ENCODE measurements at places on chromosomes 7 and 10.

DNA sequence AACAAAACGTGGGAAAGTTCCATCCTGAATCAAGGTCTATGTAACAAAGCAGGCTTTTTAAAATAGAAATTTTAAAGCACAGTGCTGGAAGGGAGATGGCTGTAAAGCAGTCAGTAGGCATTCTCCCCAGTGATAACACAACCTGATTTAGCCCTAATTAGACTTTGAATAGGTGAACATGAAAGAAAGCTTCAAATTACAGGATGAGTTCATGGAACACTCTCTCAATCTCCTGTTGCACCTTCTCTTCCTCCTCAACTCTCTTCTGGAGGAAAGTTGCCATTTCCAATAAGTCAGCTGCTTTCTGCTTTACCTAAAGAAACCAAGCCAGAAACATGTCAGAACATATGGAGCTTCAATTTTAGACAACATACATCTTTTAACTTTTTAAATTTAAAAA, 20.1 kb downstream of the SFR1 start:
- DNase-seq, result no peak

DNA sequence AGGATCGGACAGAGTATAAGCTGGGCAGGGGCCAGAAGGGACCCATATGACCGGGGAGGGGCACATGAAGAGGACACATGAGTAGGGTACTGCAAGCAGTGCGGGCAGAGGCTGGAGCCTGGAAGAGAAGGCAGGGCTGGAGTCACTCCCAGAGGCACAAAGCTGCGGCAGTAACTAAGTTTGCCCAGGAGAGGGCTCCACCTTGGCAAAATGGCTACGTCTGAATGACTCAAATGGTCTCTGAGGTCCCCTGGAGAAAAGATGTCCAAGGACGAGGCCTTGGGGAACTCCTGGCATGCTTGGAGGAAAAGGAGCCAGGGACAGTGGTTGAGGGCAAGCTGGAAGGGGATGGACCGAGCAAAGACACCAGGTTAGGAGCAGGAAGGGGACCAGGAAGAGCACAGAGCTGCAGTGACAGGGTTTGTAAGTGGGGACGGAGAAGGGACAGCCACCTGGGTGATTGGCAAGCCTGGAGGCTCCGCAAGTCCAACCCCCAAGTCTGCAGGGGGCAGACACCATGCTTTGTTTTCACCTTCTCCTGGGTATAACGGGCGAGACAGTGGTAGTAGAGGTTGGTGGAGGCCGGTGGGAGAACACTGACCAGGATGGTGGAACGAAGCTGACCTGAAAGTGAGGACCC, 43.1 kb upstream of the LBX1 start:
- peak; percentile 20 for DNase-seq

DNA sequence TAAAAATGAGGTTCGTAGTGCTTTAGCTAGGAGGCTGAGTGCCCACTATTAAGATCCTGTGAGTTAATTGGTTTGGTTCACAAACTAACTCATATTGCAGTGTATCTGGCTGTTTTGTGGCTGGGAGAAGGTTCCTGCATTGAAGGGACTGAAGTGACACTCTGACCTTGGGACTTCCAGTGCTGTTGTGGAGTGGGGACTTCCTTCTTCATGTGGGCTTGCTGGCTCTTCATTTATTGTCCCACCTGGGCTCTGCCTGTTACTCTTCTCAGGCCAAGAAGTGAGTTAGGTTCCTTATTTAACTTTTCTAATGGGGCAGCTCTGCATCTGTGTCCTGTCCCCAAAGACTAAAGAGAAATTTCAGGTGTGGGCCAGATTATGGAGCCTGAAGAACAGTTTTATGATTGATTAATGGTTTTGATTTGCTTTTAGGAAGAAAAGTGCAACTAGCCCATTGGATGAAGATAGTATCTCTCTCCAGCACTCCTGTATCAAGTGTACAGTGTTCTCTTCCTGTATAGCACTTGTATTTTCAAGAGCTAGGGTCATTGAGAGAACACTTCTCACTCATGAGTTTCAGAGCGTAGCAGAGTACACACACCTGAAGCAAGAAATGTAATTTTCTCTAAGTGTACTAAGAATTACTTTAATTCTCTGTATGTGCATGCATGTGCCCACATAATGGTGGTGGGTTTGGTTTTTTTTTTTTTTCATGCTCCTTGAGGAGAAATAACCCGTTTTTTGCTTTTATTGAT, 54.8 kb downstream of the AUTS2 start:
- no peak for DNase-seq

- no peak for DNase-seq
These were observed 608.0 kb upstream of the GALNT17 start for GRCh38 chr7:70523989-70524351.

- DNase-seq, result no peak
These were observed 161.4 kb downstream of the TCERG1L start for GRCh38 chr10:131150126-131150525.

GRCh38 chr10:2925631-2926030, 141.7 kb upstream of the PFKP start:
- no peak for DNase-seq

DNA sequence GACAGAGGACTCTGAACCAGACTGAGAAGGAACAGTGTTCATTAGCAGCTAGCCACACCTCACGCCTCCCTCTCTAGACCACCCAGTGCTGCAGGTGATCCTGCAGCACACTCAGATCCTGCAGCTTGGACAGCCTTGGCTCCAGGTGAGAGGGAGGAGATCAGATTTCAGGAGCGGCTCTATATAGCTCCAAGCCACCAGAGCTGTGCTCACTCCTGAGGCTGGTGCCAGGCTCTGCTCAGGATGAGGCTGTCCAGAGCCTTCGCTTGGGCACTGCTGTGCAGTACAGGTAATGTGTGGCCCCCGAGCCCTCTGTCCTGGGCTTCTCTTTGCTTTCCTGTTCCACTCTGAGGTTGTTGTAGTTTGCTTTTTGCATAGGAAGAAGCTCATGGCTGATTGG, 42.4 kb downstream of the C10orf120 start:
- DNase-seq, result no peak

GRCh38 chr10:71086439-71087080, 125.8 kb upstream of the UNC5B start:
- DNase-seq, result no peak

DNA sequence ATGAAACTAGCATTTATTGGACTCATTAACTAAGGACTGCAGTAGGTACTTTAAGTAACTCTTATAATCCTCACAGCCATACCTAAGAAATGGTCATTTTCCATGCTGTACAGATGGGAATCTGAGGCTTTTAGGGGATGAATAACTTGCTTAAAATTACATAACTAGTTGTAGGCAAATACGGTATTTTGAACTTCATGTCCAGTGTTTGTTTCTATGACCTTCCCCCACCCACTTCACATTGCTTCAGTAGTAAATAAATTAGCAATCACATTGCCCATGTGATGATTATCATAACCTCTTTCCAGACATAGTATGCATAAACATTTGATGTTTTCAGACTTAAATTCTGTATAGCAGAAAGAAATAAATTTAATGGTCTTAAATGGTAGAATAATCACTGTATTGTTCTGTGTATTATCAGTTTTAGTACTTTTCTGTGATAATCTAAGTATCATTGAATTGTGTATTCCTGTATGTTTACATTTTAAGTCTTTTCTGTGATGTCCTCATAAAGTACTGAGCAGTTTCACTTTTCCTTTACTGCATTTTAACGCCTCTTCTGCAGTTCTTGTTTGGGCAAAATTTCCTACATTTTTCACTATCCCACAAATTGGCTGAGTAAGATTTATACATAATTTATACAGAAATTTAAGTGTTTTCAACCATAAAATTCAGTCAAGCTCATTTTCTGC, 48.3 kb downstream of the ANKIB1 start:
- DNase-seq, result no peak

DNA sequence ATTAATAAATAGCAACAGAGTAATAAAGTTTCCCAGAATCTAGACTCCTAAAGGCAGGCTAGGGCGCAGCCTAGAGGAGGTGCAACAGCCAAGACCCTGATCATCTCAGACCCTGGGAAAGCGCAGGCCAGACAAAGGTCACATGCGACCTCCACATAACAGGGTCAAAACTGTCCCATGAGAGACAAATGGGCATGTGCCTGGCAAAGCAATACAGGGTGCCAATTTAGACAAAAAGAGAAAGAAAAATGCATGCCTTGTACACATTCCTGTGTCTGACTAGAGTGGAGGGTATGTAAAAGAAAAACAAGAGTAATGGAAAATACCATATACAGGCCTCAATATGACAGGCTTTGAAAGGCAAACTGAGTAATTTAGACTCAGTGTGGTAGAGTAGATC, 22.2 kb downstream of the MPP7 start:
- DNase-seq, result no peak

- no peak for DNase-seq
These were observed 263.8 kb downstream of the ARHGAP12 start for GRCh38 chr10:31664803-31665202.

DNA sequence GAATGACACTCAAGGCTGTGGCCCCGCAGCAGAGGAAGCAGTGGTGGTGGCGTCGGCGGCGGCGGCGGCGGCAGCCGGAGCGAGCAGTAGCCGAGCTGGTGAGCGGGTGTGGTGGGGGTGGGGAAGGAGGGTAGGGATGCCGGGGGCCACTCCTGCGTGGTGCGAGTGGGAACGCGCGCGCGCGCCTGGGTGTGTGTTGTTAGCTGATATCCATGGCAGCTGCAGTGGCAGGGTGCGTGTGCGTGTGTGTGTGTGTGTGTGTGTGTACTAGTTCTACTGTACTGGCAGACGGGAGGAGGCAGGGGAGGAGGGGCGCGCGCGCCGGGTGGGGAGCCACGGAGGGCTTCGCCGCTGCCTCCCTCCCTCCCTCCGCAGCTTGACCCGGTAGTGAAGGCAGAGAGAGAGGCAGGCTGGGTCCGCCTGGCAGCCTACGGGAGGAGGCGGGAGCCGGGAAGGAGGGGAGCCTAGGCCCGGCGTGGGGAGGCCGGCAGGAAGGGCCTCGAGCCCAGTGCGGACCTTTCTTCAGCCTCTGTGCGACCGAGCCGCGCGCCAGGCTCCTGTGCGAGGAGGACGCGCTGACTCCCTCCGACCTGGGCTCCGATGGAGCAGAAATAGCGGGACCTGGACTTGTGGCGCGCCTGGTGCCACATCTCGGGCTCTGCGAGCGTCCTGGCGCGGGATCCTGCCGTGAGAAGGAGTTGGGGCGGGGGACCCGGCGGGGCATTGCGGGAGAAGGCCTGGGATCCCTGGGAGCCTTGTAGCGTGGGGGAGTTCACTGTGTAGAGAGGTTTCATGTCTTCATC, at the start of gene MAGI2:
TSS of gene MAGI2 (minus strand) at position 110 of the 803 bp plus-strand sequence. CDS start 347 bp downstream, outside the sequence.
- DNase-seq, result no peak

- no peak for DNase-seq
These were observed 61.5 kb upstream of the ELMO1 start for GRCh38 chr7:37510043-37510634.

DNA sequence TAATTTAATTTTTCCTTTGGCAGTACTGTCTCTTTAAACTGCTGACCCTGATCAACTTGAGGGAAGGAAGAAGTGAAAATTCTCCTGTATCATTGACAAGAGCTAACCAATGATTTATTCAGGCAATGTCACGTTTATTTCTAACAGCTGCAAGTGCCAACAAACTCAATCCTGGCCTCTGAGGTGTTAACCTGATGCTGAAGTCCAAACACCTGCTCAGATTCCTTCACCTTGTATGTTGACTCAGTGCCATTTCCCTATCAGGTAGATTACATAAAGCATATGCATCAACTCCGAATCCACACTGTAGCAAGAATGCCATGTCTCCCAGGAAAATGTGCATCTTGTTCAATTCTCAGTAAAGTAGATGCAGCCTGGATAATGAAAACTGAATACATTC, 820.0 kb downstream of the XPNPEP1 start:
- DNase-seq, result no peak

- no peak for DNase-seq
These were observed 125.3 kb downstream of the DYNC1I1 start for GRCh38 chr7:95897557-95898251.

- no peak for DNase-seq
These were observed 1107.2 kb upstream of the CELF2 start for GRCh38 chr10:9910446-9910845.

DNA sequence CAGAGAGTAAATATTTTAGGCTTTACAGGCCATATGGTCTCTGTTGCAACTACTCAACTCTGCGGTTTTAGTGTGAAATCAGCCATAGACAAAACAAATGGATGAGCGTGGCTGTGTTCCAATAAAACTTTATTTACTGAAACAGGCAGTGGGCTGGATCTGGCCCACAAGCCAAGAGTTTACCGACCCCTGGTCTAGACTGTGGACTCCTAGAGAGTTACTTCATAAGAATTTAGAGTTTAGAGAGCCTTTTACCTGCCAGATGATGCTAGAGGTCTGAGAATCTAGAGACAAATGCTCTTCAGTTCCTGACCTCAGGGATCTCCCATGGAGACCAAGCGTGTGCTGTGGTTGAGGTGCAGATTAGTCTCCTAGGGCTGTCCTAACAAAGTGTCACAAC, 174.8 kb downstream of the PTEN start:
- no peak for DNase-seq

DNA sequence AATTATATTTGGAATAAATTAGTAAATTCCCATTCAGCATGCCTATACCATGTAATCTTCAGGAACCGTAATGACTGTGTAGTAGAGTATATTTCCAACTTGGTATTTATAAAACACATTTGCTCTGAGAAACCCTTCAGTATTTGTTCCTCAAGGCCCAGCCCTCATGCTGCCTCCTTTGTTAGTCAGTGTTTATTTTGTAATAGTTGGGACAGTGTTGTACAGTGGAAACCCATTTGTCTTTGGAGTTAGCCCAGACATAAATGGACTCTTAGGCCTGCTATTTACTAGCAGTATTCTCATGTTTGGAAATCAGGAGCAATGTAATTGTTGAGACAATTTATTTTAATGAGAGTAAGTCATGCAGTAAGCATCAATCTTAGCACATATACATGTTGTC, 686.9 kb downstream of the AUTS2 start:
- no peak for DNase-seq

GRCh38 chr10:61684894-61685507, 22.3 kb downstream of the CABCOCO1 start:
- DNase-seq, result no peak

DNA sequence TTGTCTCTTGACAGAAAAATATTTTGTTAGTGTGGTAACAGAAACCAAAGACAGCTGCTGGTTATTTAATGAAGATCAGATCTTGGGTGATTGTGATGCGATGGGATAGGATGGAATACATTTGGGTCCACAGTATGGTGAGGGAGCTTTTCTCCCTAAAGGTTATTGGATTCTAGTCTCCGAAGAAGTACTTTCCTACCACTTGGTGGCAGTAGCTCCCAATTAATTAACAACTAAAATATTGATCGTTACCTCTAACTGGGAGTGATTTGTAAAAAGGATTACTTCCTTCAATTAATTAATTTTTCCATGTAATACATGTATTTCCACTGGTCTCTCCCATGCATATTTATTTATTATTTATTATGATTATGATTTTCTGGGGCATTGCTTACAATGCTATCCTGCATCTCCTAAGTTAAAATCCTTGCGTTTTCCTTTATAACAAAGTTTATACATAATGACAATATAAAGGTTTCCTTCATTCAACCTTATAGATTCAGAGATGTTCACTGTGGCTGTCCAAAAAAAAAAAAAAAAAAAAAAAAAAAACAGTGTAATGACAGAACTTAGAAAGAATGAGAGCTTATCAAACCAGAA, 25.6 kb downstream of the TMEM196 start:
- DNase-seq, result no peak

GRCh38 chr10:101572785-101573184, 15.3 kb downstream of the POLL start:
- DNase-seq, result no peak

- DNase-seq, result no peak
These were observed 37.3 kb downstream of the TWIST1 start for GRCh38 chr7:19080093-19080492.

GRCh38 chr10:17789396-17789795, 19.8 kb upstream of the MRC1 start:
- DNase-seq, result no peak
